ENCODE measurements at places on chromosomes 4 and X.

DNA sequence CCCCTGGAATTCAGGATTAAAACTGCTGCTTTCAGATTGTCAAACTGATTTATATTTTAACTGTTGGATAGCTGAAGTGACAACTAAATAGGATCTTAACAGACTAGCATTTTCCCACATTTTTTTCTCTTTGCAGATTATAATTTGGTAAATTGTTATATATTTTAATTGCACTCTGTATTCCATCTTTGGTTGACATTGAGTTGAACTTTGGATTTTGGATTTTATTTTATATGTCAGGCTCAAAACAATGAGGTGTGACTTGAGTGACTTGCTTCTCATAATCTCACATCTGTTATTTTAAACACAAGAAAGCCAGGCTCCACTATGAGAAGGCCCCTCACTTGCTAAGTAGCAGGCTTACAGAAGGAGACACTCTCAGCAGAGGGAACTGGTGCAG lies 38.1 kb downstream of the NAA11 start:
- no peak overlapping the region for H3K27ac ChIP-seq
- no peaks in the 10 kb centered on the region for H3K4me1 ChIP-seq
- no peaks in the 10 kb centered on the region for H3K36me3 ChIP-seq
- DNase-seq: no peak

- no peak overlapping the region for H3K27ac ChIP-seq
- peaks cover 5% of the 10 kb centered on the region for H3K4me1 ChIP-seq
- no peaks in the 10 kb centered on the region for H3K36me3 ChIP-seq
- H3K27me3 ChIP-seq: no peaks in the 10 kb centered on the region
These were observed 88.6 kb downstream of the NR3C2 start for GRCh38 chr4:148353571-148353970.

DNA sequence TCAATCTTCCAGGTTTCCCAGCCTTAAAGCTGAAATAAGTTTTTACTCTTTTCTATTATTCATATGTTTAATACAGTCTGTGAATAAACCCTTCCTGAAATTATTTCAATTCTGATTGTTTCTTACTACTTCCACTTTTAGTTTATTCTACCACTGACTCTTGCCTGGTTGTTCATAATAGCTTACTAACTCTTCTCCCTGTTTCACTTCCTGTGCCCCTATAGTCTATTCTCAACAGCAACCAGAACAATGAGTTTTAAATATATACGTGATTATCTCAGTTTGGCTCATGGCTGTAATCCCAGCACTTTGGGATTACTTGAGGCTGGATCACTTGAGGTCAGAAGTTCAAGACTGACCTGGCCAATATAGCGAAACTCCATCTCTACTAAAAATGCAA lies 408.0 kb upstream of the SPOCK3 start:
- H3K4me1 ChIP-seq: no peaks in the 10 kb centered on the region
- H3K4me3 ChIP-seq: no peak overlapping the region
- H3K36me3 ChIP-seq: no peaks in the 10 kb centered on the region
- H3K27me3 ChIP-seq: no peaks in the 10 kb centered on the region

- H3K4me3 ChIP-seq: peak overlapping the region; percentile 77
- H3K4me1 ChIP-seq: peaks cover 35% of the 10 kb centered on the region
- H3K36me3 ChIP-seq: peaks cover 43% of the 10 kb centered on the region
- H3K27ac ChIP-seq: peak overlapping the region; percentile 88
These were observed 843 bp downstream of the RPL34 start for GRCh38 chr4:108620933-108621905.

- no peak overlapping the region for H3K27ac ChIP-seq
- no peaks in the 10 kb centered on the region for H3K27me3 ChIP-seq
- H3K36me3 ChIP-seq: no peaks in the 10 kb centered on the region
- no peaks in the 10 kb centered on the region for H3K4me1 ChIP-seq
- H3K4me3 ChIP-seq: no peak overlapping the region
These were observed 226.1 kb upstream of the ANXA3 start for GRCh38 chr4:78325271-78326157.

DNA sequence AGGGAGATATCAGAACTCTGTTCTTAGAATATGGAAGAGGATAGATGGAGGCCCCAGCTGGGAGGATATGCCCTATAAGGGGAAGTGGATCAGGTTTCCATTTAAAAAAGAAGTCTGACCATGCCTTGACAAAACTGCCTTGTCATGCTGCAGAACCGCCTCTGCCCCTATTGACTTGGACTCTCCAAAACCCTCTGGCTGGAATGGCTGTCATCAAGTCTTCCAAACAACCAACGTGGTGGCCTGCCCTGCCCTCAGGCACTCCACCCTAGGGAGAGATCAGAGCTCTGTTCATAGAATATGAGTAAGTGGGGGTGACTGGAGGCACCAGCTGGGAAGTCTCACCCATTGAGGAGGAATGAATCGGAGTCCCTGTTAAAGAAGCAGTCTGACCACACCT lies 114.9 kb downstream of the VSIG4 start:
- no peak overlapping the region for H3K27ac ChIP-seq
- H3K4me1 ChIP-seq: no peaks in the 10 kb centered on the region
- no peak overlapping the region for H3K4me3 ChIP-seq
- no peaks in the 10 kb centered on the region for H3K27me3 ChIP-seq

GRCh38 chrX:34900691-34901090 lies 41.9 kb upstream of the FAM47B start:
- H3K36me3 ChIP-seq: no peaks in the 10 kb centered on the region
- no peak overlapping the region for H3K4me3 ChIP-seq
- H3K4me1 ChIP-seq: no peaks in the 10 kb centered on the region
- no peaks in the 10 kb centered on the region for H3K27me3 ChIP-seq
- no peak for DNase-seq

- no peak overlapping the region for H3K27ac ChIP-seq
- H3K36me3 ChIP-seq: no peaks in the 10 kb centered on the region
- H3K4me3 ChIP-seq: peak overlapping the region; percentile 97
- no peaks in the 10 kb centered on the region for H3K27me3 ChIP-seq
These were observed 1.6 kb downstream of the APBB2 start for GRCh38 chr4:41212616-41213203.

Data from suprapubic skin (tissue), 4 donors.